NCI-H1048 (cell line): ENCODE measurements at places on chromosomes 2 and 18.

GRCh38 chr2:14941151-14941631, 308.7 kb downstream of the LRATD1 start:
- DNase-seq, result no peak

- DNase-seq, result no peak
Observed at GRCh38 chr2:9720352-9721093, 89.7 kb upstream of the YWHAQ start.

GRCh38 chr2:130877258-130877657, 40.5 kb downstream of the ARHGEF4 start:
- no peak for DNase-seq

DNA sequence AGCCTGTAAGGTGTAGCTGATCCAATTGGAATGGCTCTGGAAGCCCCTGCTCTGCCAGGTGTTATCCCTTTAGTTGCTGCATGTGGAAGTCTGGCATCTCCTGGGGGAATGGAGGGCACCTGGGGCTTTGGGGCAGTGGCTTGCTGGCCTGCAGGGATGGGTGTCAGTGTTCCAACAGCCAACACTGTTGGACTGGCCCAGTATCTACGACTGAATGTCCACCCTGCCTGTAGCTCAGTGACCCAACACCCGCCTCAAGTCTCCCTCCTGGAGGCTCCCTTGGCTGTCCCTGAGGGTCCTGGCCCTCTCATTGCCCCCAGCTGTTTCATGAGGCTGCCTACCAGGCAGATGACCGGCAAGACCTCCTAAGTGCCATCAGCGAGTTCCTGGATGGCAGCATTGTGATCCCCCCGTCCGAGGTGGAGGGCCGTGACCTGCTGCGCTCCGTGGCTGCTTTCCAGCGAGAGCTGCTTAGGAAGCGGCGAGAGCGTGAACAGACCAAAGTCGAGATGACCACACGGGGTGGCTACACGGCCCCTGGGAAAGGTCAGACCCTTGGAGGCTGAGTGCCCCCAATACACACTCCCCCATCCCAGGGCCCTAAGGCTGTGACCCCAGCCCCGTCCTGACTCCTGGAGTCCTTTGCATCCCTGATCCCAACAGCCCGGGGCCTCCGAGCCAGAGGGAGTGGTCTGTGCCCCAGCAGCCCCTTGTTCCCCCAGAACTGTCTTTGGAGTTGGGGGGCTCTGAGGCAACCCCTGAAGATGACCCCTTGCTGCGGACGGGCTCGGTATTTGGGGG, 7.7 kb downstream of the SLC4A3 start:
- DNase-seq, result no peak

DNA sequence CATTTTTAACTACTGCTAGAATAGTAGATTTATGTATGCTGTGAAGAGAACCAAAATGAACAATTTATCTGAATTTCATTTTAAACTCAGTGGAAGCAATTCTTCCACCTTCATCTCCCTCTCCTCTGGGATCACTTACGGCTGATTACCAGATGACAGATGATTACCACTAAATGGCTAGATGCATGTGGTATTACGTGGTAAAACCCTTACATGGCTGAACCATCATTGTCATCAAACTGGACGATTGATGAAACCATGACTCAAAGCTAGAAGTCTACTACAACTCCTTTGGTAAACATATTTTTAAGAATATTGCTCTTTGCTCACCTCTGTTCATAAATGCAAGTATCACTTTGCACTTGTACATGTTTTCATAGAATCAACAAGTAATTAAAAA, 48.5 kb upstream of the DOCK10 start:
- DNase-seq, result no peak

GRCh38 chr2:126798276-126799140, 100.2 kb upstream of the TEX51 start:
- no peak for DNase-seq

GRCh38 chr2:38792751-38793150, 14.7 kb downstream of the GEMIN6 start:
- no peak for DNase-seq

DNA sequence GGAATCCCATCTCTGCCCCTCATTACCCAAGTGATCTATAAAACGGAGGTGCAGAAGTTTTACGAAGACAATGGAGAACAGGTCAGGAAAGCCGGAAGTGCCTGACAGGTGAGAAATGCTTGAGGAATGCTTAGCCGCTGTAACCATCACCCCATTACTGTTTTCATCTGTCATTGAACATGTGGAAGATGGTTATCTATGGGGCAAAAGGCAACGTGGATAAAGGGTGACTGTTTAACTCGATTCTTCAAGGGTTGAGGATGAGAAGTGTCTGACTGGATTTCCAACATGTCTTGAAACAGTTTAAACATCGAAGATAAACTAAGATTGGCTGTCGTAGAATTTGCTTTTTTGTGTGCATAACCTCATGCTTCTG, 17.3 kb downstream of the HK2 start:
- no peak for DNase-seq

- DNase-seq, result no peak
Observed at GRCh38 chr2:26887151-26887550, 39.2 kb downstream of the DPYSL5 start.

DNA sequence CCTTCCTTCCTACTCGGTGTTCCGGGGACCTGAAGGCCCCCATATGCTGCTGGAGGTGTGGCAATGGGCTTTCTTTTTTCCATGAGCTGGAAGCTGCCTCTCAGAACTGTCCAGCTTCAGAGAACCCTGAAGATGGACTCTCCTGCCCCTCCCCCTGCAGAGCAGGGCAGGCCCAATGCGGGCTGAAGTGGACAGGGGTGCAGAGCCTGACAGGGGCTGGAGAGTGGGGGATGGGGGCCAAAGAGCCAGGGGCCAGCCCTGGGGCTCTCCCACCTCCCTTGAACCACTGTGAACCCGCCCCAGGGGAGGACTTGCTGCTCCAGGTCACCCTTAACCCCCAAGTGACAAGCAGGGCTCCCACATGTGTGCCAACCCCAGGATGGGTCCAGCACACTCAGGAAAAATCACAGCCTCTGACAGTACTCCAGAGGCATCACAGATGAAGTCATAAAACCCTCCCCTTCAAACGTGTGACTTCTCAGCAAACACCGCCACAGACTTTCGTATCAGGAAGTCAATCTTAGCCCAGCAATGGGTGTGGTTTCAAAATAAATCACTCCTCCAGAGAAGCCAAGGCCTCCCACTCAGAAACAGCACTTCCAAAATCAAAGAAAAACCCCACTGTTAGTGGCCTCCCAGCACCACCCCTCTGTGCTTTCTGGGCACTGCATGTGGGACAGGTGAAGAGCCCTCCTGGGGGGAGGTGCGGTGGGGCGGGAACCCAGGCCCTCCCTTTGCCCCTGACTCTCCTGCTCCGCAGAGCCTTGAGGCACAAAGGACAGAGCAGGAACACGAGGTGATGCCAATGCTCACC, 135.8 kb downstream of the HDAC4 start:
- no peak for DNase-seq

DNA sequence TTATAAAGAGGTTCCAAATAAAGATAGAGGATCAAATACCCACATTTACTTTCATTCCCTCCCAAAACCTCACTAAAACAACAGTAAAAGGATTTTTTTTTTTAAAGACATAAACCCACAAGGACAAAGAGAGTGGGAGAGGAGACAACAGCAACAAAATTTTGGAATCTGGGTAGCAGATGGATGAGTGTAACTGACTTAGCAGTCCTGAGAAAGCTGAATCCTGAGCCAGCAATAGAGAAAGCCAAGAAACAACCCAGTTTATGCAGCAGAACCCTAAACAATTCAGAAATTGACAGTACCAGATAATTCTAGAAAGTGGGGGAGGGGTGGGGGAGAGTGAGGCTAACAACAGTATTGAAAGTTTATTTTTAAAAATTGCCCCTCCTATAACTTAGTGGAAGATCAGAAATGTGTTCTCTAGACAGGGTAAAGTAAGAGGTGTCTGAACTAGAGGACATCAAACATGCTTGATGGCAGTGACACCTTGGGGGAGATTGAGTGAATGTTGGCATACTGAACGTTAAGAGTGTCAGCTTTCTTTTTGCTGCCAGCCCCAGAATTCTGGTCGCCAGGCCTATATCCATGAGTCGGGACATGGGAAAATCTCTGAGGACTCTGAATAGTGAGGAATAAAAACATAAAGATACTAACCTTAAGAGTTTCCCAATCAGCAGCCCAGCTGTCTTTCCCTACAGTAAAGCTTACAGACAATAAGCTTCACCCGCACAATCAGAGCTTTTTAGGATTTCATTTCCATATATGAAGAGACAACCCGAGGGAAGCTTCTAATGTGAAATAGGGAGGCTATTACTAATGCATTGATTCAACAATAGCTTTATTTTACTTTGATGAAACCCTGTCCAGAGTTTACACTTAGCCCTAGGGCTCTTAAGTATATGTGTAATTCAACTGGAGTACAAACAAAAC, 128.0 kb upstream of the ALPP start:
- no peak for DNase-seq

DNA sequence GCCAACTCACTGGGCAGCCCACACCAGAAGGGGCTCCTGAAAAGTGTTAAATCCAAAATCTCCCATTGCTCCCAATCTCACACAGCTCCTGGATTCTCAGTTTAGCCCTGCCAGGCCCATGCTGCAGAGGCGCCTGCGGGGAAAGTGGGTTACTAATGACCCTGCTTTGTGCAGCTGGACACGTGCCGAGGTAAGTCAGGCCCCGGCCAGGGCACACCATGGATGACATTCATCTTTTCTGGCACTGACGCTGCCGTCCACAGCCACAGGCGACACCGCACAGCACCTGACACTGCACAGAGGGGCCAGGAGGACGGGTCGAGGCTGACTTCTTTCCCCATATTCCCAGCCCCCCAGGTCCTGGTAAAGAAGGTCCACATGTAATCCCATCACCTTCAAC, 193.5 kb downstream of the EIPR1 start:
- DNase-seq, result no peak

DNA sequence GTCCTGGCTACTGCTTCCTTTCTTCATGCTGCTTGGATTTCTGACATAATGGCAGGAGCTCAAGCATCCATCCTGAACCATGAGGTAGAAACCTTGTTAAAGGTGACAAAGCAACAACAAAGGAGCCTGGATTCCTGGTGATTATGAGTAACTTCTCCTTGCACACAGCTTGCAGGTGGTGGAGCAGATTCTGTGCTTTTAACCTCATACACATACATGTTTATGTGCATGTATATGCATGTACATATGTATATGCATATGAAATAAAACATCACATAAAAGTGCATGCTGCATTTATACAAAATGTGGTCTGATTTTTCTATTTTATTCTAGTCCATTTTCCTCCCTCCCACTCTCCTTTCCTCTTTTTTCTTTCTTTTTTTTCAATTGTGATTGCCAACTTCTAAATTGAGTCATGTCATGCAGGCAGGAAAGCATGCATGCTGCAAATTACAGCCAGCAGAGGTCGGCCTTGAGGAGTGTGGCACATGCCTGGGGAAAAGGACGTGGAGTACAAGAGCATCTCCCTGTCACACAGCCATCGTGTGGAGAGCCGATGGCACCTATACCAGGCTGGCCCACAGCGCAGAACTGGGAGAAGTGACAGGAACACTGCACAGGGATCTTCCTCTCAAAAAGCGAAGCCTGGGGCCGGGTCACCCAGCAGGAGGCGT, 17.9 kb downstream of the LCT start:
- no peak for DNase-seq

- DNase-seq, result no peak
Observed at GRCh38 chr2:219300022-219300421, 9.2 kb downstream of the PTPRN start.

DNA sequence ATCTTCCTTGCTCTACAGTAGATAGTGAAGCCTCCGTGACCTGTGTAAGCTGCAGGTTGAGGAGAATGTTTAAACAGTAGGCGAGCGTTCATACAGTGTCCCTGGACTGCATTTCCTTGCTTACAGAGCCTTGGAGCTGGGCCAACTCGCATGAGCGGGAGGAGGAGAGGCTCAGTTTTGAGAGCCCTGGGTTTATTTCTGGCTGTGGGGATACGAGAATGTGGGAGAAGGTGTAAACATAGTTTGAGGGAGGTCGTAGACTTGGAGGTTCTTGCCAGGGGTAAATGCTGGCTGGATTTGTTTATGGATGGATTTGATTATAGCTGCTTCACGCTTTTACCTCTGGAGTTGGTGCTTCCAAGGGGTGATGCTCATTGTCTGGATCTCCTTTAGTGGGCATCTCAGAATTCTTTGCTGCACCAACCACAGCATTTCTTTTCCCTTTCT, 20.8 kb downstream of the CRIM1 start:
- no peak for DNase-seq

DNA sequence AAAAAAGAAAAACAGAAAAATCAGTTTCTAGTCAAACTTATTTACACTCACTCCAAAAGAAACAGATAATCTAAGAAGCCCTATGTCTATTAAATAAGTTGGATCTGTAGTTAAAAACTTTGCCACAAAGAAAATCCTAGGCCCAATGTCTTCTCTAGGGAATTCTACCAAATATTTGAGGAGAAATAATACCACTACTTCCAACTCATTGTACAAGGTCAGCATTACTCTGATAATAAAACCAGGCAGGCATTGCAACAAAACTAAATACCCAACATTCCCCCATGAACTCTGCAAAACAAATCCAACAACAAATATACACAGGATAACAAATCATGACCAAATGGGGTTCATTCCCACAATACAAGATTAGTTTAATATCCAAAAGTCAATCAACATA, 73.8 kb upstream of the ST8SIA5 start:
- DNase-seq, result no peak

DNA sequence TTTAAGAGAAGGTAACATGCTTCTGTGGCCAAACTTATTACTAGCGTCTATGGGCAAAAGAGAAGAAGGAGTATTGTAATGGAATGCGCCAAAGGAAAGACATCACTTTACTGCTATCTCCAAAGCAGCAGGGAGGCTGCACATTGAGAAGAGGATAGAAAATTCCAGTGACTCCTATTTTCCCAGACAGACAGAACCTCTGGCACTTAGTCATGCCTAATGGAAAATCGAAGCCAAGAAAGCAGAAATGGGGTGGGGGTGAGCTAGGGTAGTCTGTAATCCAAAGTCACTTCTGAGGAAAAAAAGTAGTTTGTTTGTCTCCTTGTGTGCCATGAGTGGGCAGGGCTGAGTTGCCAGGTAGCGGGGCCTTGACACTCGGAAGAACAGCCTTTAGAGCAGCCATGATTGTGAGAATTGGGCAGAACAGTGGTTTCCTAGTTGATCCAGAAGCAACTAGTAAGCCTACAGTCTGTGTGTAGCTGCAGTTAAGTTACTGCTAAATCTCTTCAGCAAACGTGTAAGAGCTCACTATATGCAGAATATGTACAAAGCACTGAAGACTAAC, 79.4 kb upstream of the FOSL2 start:
- no peak for DNase-seq

GRCh38 chr18:50373561-50374219, 1.2 kb upstream of the SKA1 start:
- no peak for DNase-seq

GRCh38 chr2:25366629-25367028, 24.9 kb upstream of the DNMT3A start:
- DNase-seq, result no peak
